Glutamatergic neuron (in vitro differentiated cells): ENCODE measurements at places on chromosomes 2 and 18.

- DNase-seq: peak; percentile 52
Observed at GRCh38 chr2:23589220-23589647, 204.3 kb downstream of the KLHL29 start.

GRCh38 chr2:30979822-30980245 is 158.4 kb downstream of the GALNT14 start:
- no peak for DNase-seq

DNA sequence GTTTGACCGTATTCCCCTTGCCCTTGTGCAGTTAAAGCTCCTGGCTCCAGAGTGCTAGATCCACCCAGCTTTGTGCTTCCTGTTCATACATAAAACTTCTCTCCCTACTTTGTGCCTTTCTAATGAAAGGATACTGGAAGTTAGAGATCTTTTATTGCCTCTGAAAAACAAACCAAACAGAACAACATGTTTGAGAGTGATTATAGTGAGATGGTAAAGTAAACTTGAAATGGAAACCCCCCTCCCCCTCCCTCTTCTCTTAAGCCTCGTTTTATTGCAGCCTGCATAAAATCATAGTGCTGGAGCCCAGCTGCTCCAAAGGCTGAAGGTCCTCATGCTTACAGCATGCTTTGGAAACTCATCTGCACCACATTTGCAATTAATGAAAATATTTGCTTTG is 125.1 kb downstream of the TANC1 start:
- DNase-seq: no peak

- DNase-seq: no peak
Observed at GRCh38 chr2:55844986-55845385, 78.6 kb downstream of the EFEMP1 start.

- no peak for DNase-seq
Observed at GRCh38 chr2:152481881-152482583, 147.1 kb downstream of the FMNL2 start.

DNA sequence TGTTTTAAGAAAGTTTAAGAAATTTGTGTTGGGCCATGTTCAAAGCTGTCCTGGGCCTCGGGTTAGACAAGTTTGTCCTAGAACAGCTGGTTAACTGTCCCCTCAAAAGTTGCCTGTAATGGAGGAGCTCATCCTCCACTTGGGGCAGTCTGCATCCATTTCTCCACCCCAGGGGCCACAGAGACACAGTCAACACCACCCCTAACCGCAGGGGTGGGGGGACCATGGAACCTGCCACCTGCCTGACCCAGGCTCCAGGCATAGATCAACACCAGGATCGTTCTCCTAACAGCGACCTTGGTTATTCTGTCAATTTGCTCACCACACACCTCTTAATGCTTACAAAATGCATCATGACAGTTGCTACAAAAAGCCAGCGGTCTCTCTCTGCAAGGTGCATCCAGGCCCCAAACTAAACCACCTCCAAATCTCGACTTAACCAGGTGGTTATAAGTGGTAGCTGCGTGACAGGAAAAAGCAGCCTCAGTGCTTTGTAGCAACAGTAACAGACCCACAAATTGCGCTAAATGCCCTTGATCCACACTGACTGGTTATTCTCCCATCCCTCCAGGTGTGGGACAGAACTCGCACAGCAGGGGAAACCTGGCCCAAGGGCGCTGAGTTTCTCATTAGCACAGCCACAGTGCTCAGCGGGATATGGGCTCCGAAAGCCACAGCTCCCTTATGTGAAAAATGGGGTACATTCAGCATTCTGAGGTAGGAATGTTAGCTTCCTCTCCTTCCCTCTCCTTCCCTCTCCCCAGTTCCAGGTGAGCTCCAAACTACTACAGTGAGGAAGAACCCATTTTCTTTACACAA is 48.0 kb downstream of the HDLBP start:
- no peak for DNase-seq

DNA sequence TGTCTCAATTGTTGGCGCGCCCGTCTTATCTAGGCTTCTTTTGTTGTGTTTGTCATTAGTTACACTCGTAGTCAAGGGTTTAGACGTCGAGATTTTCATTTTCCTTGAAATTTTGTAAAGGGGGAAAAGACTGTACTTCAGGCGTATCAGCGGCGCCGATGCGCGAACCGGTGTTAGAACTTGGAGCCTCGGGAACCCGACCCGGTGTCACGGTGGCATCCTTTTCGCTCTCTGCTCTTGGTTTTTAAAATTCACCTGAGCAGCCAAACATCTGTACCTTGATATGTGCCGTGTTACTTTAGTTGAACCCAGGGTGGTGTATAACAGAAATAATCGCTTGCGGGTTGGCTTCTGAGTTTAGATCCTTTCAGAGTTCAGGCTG is 643 bp downstream of the RMC1 start:
- no peak for DNase-seq

DNA sequence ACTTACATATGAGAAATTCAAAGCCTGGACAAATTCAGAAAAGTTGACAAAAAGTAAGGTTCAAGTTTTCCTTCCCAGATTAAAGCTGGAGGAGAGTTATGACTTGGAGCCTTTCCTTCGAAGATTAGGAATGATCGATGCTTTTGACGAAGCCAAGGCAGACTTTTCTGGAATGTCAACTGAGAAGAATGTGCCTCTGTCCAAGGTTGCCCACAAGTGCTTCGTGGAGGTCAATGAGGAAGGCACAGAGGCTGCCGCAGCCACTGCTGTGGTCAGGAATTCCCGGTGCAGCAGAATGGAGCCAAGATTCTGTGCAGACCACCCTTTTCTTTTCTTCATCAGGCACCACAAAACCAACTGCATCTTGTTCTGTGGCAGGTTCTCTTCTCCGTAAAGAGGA is 17.0 kb downstream of the SERPINB8 start:
- DNase-seq: no peak

- no peak for DNase-seq
Observed at GRCh38 chr2:134413430-134413829, 159.6 kb downstream of the MGAT5 start.

GRCh38 chr2:217338306-217338916 is 478.5 kb upstream of the TNP1 start:
- no peak for DNase-seq

DNA sequence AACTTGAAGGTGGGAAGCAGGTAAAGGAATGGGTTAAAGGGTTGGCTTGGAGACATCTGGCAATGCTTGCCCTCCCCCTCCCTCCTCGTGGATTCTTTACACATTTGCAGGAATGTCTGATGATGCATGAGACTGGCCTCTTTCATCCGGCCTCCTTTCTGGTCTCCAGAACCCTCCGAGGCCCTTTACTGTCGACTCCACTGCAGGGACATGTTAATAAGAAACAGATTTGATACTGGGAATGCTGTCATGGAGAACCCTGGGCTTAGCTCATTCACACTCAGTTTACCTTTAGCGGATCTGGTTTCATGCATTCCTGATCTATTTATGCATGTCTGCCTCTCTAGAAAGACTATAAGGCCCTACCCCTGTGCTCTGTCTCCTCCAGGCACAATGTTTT is 238.7 kb downstream of the TGIF1 start:
- DNase-seq: no peak

GRCh38 chr2:159902722-159903121 is 104.7 kb upstream of the CD302 start:
- no peak for DNase-seq
